Posterior vena cava (tissue), 2 donors: ENCODE measurements at places on chromosomes 13 and 19.

DNA sequence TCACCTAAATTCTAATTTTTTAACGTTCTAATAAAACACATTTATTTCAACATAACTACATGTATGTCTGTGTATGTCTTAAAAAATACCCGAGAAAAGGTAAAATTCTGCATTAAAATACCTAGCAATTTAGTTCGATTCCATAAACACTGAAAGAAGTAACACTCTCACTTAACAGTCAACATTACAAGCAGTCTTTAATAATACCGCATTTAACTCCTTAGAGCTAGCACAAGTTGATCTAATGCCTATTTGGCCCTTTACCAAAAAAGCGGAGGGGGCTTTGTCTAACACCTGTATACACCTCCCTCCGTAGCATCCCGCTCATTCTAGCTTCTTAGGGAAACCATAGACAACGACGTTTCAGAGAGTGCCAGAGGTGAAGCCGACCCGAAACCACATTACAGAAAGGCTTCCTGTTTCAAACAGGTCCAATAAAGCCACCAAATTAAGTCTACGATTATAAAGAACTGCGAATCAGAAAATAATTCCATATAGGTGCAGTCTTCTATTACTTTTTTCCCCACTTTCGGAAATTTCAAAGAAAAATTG, 1.2 kb downstream of the SPART start:
- no peak for DNase-seq

- DNase-seq, result peak; percentile 84
These were observed 666 bp downstream of the BIVM start for GRCh38 chr13:102799426-102800144.

DNA sequence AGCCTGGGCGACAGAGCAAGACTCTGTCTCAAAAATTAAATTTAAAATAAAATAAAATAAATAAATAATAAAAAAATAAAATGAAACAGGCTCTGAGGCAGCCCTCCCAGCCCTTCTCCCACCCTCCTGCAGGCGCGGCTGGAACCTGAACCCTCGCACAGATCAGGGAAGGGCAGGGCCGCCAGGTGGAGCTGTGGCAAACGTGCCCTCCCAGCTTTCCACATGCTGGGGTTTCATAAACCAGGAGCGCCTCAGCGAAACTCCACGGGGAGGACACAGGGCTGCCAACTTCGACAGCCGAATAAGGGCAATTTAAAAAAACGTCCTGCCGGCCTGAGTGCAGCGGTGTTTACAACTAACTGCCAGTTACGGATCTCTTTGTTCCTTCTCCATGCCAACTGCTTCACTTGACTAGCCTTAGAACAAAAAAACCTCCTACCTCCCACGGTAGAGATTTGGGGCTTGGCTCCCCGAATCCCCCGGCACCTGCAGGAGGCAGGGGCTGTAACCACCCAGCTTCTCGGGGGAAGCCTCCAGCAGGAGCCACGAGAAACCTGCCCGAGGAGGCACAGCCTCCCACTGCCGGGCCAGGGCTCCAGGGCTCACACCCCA, 15.9 kb downstream of the ZNF787 start:
- DNase-seq, result peak; percentile 91

GRCh38 chr13:42272115-42272803, at the start of gene AKAP11:
AKAP11 (plus strand) TSS chr13:42272152; CDS start chr13:42286349, 14,197 bp downstream.
- DNase-seq, result no peak

DNA sequence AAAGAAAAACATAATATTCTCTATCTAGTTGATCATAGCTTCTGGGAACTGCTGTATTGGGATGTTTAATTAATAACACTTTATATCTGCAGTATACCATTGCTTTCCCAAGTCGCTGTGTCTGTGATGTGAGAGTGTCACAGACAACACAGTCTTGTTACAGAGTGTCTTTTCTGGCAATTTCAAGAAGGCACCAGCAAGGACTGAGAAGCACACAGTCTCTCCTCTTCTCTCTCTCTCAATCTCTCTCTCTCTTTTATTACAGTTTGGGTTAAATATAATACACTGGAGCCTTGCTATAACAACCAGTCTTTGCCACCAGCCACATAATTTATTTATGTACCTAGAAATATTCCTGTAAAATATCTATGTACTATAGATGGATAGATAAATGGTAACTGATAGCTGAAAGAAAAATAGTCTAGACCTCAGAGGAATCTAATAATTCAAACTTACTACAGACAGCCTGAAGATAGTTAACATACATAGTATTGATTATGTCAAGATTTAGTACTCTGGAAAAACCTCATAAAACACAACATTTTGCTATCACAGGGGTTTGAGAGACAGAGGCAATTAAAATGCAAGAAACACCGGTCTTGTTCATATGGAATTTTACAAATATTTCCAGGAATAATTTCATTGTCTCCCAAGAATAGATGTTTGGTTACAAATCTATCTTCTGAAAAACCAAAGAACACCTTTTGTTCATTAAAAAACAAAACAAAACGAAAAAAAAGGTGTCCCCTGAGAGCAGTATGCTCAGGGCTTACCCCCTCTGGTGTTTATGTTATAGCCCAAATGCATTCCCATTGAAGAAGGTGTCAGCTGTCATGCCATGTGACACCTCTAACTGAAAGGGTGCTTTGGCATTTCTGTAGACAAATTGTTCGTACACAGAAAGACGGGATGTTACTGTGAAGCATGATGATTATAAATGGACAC, 507.8 kb downstream of the TBC1D4 start:
- no peak for DNase-seq
